ENCODE measurements at places on chromosomes 2 and 18. TPM values are rescaled to one million over a fixed set of nuclear protein-coding genes. Genes with fewer than 3 reads are reported as not detected.
A peak's percentile ranks its signal among the peaks of the same experiment; 100 is the strongest.

GRCh38 chr2:31051258-31052140 lies 86.7 kb downstream of the GALNT14 start:
- DNase-seq = no peak

DNA sequence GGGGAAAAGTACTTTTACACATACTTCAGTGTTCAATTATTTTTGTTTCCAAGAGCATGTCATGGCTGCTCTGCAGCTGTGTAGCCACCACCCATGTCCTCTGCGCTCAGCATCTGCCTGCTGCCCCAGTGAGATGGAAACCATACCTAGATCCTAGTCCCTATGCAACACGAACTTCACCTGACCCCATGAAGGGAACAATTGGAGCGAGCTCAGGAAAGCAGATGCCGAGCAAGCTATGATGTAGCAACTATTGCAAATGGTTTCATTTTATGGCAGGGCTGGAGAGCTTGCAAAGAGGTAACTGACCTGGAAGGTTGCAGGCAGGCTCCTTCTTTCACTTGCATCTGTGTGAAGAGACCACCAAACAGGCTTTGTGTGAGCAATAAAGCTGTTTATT lies 1.3 kb upstream of the CCDC141 start:
- no peak for DNase-seq

DNA sequence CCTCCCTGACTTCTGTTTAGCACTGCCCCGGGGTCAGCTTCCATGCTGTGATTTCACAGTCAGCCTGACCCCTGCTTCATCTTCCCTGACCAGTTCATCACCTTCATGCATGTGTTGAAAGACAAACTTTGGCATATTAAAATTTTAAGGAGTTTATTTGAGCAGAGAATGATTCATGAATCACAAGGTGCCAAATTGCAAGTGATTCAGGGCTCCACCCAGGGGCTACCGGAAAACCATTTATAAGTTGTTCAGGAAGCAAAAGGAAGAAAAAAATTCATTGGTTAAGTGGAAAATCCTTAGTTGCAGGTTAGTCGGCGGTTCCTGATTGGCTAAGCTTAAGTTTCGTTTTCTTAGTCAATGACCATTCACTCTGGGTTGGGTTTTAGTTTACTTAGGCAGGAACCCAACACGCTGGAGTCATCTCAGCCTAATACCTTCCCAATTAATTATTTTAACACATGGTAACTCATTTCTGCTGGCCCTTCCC lies 10.6 kb downstream of the IL1F10 start:
- no peak for DNase-seq

- no peak for DNase-seq
Observed at GRCh38 chr18:62281684-62282083, 43.4 kb upstream of the TNFRSF11A start.

DNA sequence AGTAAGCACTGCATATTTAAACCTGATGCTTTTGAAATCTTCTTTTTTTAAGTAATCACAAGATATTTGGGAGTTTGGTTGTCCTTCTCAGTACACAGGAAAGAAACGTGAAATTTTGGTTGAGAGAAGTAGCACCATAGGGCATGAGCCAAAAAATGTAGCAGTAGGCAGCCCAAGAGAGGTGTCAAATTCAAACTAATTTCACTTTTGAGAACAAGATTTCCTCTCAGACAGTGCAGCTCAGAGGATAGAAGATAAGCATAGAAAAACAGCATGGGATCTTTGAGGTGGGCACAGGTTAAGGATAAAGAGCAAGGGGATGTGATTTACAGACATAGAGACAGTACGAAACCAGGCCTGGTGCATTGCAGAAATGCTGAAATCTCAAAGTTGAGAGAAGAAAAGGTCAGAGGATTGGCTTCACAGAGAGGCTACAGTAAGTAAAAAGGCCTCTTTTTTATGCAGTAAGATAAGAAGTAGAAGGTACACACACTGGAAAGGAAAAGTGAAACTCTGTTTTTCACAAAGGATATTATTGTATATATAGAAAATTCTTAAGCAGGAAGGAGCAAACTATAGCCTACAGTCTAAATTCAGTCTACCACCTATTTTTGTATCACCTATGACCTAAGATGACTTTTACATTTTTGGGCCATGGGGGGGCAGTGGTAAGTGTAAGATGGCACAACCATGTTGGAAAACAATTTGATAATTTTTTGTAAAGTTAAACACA lies 89.8 kb downstream of the PKP4 start:
- no peak for DNase-seq

DNA sequence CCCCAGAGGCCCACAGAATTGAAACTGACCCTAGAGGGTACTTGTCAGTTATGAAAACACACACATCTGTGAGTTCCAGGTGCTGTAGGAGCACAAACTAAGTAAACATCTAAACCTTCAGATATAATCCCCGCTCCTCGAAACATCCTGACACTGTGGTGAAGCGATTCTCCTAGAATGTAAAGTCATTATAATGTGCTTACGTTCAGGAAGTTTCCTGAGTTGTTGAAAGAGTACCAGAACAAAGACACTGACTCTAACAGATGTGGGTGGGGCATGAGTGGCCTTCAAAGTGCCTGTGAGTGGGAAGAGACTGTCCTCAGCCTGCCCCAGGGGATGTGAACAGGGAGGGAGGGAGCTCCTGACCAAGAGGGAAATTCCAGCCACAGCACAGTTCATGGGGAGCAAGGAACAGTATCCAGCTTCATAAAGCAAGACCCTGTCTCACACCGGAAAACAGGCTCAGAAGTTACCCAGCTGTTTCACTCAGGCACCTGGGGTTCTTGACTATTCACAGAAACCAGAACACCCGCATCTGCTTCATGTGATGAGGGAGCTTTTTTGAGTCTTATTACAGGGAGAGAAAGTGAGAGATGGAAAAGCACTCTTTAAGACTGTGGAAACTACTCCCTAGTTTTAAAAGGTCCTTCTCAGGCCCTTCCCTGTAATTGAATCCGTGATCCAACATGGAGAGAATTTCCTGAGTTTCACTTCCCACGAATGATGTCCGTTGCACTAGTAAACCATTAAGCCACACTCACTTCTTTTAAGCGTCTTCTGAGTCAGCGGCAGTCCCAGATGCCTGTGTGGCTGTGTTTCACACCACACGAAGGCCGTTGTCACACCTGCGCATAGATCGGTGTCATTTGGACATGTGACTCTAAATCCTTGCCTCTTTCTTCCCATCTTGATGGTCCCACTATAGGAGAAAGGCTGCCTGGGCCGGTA lies 88.6 kb upstream of the EML6 start:
- DNase-seq = peak; percentile 43

GRCh38 chr18:52442686-52443085 lies 102.7 kb downstream of the DCC start:
- DNase-seq = no peak

- DNase-seq = no peak
Observed at GRCh38 chr2:85468704-85469349, 50.3 kb downstream of the SH2D6 start.

DNA sequence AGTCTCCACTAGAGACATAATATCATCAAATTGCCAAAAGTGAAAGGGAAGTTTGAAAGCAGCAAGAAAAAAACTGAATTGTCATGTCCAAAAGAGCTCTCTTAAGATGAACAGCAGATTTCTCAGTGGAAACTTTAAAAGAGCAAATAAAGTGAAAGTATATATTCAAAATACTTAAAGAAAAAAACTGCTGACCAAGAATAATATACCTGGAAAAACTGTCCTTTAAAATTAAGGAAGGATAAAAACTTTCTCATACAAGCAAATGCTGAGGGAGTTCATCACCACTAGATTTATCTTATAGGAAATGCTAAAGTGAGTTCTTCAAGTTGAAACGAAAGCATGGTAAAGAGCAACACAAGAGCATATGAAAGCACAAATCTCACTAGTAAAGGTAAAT lies 83.3 kb upstream of the SCN1A start:
- no peak for DNase-seq

GRCh38 chr2:203535078-203535783 lies at the start of gene RAPH1:
Gene RAPH1 (minus strand): TSS chr2:203535301. CDS start chr2:203495353, 39,948 bp downstream.
- peak; percentile 88 for DNase-seq

DNA sequence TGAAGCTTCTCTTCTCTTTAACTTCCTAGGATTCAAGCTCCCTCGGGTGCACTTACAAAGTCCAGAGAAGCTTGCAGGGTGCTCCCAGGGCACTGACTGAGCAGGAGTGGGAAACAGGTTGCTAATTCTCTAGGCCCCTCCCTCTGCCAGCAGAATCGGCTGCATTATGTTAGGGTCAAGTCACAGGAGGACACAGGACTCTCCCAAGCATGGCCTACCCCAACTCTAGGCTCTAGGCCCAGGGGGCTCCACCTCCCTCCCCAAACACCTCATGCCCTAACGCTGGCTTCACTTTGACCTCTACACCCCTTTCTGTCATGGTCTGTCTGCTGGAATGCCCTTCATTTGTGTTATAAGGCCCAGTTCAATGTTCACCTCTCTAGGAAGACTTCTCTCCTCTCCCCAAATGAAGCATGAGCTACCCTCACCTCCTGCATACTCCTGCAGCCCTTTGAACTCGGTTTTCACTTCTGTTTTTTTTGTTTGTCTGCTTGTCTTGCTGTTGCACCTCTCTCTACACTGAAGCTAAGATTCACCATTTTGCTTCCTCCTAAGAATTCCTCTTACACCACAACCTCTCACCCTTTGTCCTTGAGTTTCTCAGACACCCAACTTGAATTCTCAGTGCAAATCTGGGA lies 521.8 kb upstream of the ID2 start:
- DNase-seq = no peak

DNA sequence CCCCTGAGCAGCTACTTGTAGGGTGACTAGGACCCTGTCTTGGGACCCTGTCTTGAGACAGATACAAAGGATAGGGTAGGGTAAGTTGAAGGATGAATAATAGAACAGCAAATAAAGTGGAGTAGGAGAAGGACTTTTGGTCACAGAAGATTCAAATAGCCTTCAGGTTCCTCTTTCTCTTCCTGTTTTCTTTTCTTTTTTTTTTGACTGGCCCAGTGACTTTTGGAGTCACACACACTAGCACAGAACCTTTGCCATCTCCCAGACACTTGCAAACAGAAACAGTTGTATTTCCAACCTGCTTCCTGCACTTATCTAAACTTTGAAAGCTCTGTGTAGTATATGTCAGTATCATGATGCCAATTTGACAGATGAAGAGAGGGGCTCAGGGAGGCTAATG lies 108.2 kb downstream of the TDRD15 start:
- DNase-seq = no peak

GRCh38 chr2:60492548-60492947 lies 60.9 kb downstream of the BCL11A start:
- DNase-seq = no peak

DNA sequence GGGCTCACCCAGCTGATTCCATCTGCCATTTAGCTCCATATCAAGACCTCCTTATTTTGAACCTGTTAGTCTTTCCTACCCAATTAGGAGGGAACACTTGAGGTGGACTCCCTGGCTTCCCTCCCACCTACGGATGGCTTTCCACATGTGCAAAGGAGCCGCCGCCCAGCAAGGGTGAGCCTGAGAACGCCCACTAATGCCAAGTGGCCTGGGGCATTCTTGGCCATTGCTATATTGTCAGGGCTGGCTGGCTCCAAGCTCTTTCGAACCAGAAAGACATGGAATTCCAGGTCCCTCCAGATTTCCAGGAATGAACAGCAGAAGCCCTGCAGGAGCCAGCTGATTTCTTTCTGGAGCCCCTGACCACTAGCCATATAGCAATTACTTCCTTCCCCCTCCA lies 196.2 kb downstream of the SMAD7 start:
- no peak for DNase-seq

DNA sequence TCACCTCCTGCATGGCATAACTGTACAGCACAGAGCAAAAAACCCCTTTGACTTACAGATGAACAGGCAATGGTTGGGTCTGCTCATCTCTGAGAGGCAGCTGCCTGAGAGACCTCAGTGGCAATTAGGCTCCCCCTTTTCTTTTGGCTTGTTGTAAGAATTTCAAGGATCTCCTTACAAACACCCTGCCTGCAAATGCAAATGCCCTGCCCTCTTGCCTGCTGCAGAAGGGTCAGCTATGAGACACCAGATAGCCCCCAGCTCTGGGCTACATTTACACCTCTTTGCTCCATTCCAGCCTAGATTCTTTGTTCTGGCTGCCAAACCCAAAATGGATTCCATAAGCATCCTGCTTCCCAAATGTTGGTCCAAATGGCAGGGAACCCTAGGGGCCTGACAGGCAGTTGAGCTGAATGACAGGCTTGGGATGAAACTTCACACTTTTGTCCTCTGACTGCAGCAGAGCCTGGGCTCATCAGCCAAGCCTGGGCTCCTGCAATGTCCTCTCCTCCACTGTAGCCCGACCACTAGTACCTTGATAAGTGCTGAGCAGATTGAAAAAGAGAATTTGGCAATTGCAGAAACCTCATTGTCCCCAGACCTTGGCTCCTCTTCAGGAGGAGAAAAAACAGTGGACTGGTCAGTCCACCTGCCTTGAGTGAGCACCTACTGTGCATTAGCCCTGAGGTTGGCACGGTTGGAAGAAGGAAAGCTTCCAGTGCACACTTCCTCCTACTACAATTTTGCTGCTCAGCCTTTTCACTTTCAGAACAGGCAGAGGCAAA lies 678.3 kb downstream of the BCL11A start:
- no peak for DNase-seq

CFC1 gene
- 1.8 TPM for total RNA-seq

CHST10 gene
- total RNA-seq = 25.0 TPM

TUBA4B gene
- not detected for total RNA-seq

SCN7A gene
- 0.32 TPM for total RNA-seq

TWIST2 gene
- total RNA-seq = not detected

CDC42EP3 gene
- total RNA-seq = 32.9 TPM

ATG16L1 gene
- total RNA-seq = 29.3 TPM

KIAA2012 gene
- not detected for total RNA-seq

CIB4 gene
- not detected for total RNA-seq

Data from glutamatergic neuron (in vitro differentiated cells).